AML-193 (cell line): ENCODE measurements at places on chromosomes 1 and 21.
A peak's percentile ranks its signal among the peaks of the same experiment; 100 is the strongest.

DNA sequence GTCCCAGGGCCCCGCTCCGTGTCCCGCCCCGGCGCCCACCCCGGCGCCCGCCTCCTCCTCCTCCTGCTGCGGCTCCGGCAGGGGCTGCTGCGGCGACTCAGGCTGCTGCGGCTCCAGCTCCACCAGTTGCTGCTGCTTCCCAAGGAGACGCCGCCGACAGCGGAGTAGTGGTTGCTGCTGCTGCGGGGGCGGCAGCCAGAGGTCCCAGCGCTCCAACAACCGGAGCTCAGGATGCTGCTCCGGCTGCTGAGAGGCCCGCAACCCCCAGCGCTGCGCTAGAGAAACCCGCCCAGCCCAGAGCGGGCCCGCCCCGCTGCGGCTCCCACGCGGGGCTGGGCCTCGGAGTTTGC, 1.1 kb downstream of the CRCT1 start:
- DNase-seq, result no peak

GRCh38 chr1:198258491-198258890, 101.7 kb downstream of the NEK7 start:
- DNase-seq, result no peak

GRCh38 chr21:35145626-35146233, 96.6 kb upstream of the RUNX1 start:
- DNase-seq, result no peak

DNA sequence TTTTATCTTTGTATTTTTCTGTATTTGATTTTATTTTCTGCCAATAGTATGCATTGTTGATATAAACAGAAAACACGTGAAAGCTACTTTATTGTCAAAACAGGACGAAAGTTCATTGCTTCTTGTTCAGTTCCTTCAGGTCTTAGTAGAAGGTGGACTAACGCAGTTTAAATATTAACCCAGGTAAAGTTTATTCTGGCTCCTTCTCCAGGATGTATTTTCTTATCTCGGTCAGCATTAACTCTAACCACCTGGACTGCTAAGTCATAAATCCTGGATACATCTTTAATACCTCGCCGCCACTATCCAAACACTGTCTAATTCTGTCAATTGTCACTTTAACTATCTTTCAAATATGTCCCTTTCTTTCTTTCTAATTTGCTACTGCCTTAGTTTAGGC, 5.7 kb upstream of the SOAT1 start:
- DNase-seq, result no peak

DNA sequence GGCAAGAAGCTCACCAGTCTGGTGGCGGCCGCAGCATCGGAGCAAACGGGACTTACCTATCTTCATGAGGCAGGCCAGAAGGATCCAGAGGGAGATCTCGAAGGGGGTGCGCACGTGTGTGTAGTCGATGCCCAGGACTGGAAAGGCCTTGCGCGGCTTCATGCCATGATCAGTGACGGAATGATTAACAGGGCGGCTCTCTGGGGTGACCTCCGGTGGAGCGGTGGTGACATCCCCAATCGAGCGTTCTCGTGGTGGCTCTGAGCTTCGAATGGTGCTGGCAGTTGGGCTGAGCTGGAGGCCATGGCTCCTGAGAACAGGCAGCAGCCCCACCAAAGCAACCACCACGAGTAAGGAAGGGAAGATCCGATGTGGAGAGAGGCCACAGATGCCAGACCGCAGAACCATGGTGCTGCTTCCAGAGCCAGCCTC, 982 bp downstream of the SLC9A1 start:
- no peak for DNase-seq

- no peak for DNase-seq
These were observed 1496.4 kb downstream of the MRPL39 start for GRCh38 chr21:24110846-24111245.

DNA sequence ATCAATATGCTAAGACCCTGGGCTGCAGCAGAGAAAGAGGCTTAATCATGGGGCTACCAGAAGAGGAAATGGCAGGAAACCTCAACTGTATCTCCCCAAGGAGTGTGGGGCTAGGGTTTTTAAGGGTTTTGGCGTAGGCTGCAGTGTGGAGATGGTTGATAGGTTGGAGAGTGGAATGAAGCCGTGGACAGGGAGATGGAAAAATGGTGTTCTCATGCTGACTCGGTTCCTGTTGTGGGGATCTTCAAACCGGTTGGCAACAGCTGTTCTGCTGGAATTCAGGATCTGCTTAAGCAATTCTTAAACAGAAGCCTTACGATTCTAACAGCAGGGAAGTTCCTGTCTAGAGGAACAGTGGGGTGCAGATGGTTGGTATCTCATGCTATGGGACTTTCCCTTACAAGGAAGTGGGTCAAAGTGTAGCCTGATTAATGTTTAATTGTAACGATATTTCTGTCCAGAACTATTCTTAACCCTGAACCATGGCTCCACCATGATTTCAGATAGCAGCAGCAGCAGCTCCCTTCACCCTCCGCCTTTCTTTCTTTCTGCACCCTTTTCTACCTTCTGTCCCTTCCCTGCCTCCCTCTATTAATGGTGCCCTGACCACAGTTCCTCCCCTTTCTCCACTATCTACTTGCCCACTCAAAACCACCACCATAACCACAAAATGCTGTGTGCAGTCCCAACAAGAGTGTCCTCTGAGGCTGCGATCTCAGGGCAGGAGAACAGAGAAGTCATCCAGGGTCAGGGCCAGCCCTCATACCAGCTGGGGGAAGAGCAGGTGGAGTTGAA, 30.8 kb downstream of the RSPH1 start:
- peak; percentile 57 for DNase-seq

DNA sequence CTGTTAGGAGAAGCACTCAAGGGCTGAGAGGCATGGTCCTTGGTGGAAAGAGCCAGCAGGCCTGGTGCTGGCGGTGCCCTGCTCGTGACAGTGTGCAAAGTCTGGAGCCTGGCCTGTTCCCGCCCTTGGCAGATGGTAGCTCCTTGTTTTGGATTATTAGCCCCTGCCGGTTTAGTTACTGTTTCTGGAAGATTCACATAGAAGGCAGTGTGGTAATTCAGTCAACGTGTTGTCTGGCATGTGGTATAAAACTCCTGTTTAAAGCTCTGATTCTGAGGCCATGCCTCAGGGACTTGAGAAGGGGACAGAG, 6.8 kb downstream of the PKNOX1 start:
- no peak for DNase-seq

GRCh38 chr1:90753556-90753955, 36.5 kb upstream of the BARHL2 start:
- DNase-seq, result no peak
